ENCODE measurements at places on chromosomes 3 and 15.

DNA sequence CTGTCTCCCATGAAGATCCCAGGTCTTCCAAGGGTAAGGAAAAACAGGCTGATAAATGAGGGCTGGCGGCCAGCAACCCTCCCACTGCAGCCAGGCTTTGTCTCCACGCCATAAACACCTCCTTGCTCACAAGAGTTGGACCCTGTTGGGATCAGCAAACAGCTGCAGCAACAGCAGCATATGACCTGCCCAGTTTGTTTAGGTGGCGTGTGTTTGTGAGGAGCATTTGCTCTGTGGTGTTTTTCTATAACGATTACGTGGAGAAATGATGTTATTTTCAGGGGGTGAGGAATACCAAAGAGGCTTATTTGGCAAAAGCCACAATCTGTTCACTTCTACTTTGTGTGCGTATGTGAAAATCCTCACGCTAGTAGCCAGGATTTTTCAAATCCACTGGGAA is 58.5 kb downstream of the RFTN1 start:
- DNase-seq = no peak

- no peak for DNase-seq
These were observed 978.1 kb upstream of the ALCAM start for GRCh38 chr3:104388619-104389018.

GRCh38 chr3:154745122-154745521 is 315.1 kb upstream of the GPR149 start:
- no peak for DNase-seq

GRCh38 chr3:10248984-10249748 is 907 bp downstream of the TATDN2 start:
- no peak for DNase-seq

DNA sequence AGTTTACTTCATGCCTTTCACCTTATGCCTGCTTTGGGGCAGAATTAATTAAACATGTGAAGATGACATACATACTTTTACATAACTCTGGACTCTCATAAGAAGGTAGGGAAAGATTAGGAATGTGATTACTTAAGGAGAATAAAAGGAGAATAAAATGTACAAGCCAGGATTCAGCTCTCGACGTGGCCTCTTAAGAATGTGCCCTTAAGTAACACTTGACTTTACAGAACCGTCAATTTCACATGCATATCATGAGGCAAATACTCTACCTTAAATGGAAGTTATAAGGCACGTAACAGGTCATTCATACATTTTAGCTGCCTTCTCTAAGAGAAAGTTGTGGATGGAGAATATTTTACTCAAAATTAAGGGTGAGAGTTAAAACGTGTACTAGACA is 263.7 kb upstream of the LMCD1 start:
- no peak for DNase-seq

GRCh38 chr3:53260286-53260785 is 4.5 kb upstream of the TKT start:
- no peak for DNase-seq

GRCh38 chr3:133487204-133487603 is 86.3 kb upstream of the CDV3 start:
- DNase-seq = no peak

GRCh38 chr3:25536521-25537391 is 108.7 kb downstream of the RARB start:
- no peak for DNase-seq

GRCh38 chr3:122100083-122100482 is 44.9 kb downstream of the CD86 start:
- DNase-seq = no peak

GRCh38 chr15:72044956-72045355 is 73.0 kb downstream of the MYO9A start:
- DNase-seq = no peak

DNA sequence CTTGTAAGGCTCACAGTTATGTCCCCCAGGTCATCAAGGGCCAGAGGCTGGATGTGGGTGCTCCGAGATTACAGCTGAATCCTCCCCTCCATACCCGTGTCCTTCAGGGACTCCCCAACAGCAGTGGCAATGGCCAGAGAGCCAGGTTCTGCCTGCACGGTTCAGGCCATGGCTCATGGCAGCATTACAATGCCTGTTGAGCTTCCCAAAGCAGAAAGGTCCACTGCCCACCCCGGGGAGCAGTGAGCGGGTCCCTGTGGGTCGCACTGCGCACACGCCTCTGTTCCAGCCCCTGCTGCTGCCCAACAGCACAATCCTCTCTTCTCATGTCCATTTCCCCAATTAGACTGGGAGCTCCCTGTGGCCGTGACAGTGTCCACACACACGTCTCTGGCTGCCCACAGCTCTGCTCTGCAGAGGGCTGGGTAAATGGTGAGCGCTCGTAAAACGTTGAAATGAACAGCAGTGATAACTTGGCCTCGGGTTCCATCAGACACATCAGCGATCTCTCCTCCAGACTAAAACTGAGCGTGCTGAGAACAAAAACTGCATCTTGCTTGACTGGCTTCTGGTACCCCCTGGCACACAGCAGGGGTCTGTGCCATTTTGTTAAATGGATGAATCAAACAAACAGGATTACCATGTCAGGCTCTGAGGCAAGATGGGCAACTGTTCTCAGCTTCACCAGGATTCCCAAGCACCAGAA is 80.4 kb downstream of the VGLL4 start:
- DNase-seq = no peak

- DNase-seq = no peak
These were observed 37.9 kb downstream of the MLH1 start for GRCh38 chr3:37031096-37031682.

GRCh38 chr3:70180664-70181063 is 131.8 kb downstream of the MDFIC2 start:
- no peak for DNase-seq

DNA sequence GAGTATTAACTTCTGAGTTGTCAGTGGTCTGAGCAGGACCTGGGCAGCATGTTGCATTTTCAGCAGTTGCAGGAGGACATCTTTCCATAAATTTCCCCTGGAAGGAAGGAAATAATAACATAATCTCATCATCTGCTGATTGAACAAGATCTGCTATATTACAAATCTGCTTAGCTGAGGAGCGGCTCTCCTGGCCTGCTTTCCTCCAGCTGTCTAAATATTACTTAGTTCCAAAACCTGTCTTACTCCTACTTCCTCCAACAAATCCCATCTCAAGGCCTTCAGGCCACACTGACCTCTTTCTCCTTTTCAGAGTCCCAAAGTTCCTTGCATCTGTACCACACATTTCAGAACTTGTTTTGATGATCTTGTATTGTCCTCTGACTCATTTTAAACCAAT is 364.4 kb upstream of the MCTP2 start:
- DNase-seq = no peak

Data from T1000 (cell line).